ENCODE measurements at places on chromosomes 5 and 9. TPM values are rescaled to one million over a fixed set of nuclear protein-coding genes. Genes with fewer than 3 reads are reported as not detected.

Gene SPINK6
- not detected for polyA plus RNA-seq

Gene ORM2
- polyA plus RNA-seq, result not detected

GRCh38 chr5:23084815-23085214 is 231.7 kb upstream of the CDH12 start:
- DNase-seq, result no peak

- DNase-seq, result no peak
These were observed 24.5 kb downstream of the CDC42SE2 start for GRCh38 chr5:131288328-131288727.

DNA sequence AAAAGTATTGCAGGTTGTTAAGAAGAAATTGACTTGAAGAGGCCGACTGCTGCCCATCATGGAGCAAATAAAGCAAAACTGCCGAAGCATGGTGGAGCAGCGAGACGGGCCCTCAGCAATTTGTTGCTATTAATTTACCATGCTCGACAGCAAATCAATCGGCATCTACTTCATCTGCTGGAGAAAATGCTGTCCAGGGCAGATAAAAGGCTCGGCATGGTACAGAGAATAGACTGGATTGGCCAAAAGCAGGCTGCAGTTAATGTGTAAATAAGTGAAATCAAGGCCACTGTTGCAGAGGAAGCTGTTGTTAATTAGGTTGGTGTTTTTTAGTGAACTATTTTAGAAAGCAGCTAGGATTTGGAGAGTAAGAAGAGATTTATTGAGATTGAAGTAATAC is 8.3 kb downstream of the TLE4 start:
- no peak for DNase-seq

GRCh38 chr9:21890696-21891095 is 88.3 kb downstream of the MTAP start:
- no peak for DNase-seq

DNA sequence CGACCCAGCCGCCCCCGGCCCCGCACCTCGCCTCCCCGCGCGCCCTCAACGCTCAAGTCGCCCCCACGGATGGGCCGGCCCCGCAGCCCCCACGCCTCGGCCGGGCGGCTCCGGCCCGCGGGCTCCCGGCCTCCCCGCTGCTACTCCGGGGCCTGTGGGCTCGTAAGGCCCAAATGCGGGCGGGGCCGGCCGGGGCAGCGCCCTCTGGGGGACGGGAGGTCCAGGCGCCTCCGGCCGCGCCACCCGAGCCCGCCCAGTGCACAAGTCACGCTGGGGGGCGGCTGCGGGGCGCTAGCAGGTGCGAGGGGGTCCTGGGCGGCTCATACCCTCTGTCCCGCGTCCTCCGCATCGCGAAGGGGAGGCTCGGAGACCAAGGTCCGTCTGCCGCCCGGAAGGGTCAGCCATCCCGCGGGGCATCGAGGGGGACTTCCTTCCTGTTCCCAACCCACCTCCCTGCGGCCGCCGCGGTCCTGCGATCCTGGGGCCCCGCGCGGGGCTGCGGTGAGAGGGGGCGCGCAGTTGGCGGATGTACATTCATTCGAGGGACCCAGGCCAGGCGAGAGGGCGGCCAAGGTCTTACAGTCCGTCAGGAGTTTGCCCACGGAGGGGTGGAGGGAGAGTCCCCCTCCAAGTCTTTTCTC is at the start of gene CIZ1:
Gene CIZ1, minus strand, starts transcription at position 167 of the 641 bp plus-strand sequence. CDS start 715 bp downstream, outside the sequence.
- peak; percentile 69 for DNase-seq

- no peak for DNase-seq
These were observed 724 bp downstream of the TCERG1 start for GRCh38 chr5:146447734-146448380.

DNA sequence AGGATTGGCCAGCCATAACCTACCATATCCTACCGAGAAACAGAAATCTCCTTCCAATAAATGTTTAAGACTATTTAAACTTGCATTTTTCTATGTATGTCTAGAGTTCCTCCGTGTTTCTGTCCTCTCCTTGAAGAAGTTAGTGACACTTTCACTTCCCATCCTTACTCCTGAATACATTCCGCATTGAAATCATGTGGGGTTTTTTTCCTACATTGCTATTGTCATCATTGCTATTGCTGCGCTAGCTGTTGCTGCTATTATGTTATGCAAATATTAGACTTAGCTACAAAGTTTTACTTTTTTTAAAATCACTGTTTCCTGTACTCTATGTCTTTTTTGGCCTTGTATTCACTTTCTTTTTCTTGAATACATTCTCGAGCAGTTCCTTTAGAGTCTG is 83.3 kb upstream of the NEK6 start:
- no peak for DNase-seq

DNA sequence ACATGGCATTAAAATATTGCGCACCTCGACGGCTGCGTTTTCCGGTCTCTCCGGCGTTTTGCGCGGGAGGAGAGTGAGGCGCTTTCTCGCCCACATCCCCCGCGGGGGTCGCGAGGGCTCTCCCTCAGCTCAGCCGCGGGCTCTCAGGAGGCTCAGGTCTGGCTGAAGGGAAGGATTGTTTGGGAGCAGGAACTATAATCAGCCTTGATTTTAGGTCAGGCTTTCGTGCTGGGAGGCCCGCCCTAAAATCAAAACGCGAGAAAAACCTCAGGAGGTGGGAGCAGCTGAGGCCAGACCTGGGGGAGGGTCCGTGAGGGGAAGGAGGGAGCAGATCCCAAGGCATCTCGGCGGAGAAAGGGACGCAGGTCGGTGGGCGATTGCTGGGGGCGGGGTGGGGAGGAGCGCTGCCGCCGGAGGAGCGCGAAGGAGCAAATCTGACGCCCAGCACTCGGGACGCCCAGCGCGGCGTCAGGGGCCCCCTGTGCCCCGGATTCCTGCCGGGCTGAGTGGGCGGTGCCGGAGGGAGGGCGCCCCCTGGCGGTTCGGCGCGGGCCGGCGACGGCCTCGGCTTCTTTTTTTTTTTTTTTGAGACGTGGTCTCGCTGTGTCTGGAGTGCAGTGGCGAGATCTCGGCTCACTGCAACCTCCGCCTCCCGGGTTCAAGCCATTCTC is 18.7 kb upstream of the RNF130 start:
- DNase-seq, result peak; percentile 82

- DNase-seq, result no peak
These were observed 178.1 kb upstream of the COX7C start for GRCh38 chr5:86439593-86440110.

GRCh38 chr5:160133918-160134304 is 14.7 kb upstream of the PWWP2A start:
- no peak for DNase-seq

Gene FOXD4L6
- polyA plus RNA-seq, result not detected

- DNase-seq, result no peak
These were observed 51.9 kb downstream of the NEURL1B start for GRCh38 chr5:172692981-172693380.

Gene ANKRD20A1
- polyA plus RNA-seq, result not detected

GRCh38 chr9:81374459-81375186 is 314.7 kb downstream of the TLE1 start:
- DNase-seq, result no peak

Gene ARID3C
- polyA plus RNA-seq, result not detected

Gene BSPRY
- 0.24 TPM for polyA plus RNA-seq

DNA sequence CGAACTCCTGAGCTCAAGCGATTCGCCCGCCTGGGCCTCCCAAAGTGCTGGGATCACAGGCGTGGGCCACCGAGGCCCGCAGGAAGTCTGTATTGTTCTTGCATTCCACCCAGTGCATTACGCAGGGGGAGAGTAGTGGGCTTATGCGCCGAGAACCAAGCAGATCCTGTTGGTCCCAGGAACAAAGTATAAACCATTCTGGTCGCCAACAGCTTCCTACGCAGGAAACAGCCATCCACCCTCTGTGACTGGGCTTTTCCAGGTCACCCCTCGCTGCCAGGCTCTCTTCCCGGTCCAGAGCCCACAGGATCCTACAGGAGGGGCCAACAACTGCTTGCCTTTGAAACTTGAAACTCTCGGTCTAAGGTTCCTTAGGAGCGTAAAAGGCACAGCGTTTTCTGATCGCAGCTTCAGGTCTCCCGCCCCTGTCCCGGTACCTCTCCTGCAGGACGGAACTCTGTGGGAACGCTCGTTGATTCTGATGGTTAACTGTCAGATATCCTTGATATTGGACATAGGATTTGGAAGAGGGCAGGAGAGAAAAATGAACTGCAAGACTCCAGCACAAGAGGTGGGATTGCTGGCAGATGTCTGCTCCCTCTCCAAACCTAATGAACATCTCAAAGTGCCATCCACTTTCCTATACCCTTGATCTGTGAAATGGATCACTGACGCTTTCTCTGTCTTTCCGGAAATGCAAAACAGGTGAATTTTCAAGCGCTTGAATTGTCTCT is 4.2 kb upstream of the ANXA2R start:
- DNase-seq, result no peak

GRCh38 chr9:109383947-109384346 is 63.1 kb upstream of the EPB41L4B start:
- no peak for DNase-seq

Gene IRX1
- not detected for polyA plus RNA-seq

GRCh38 chr9:131001990-131002389 is 7.0 kb upstream of the LAMC3 start:
- DNase-seq, result no peak

- DNase-seq, result no peak
These were observed 1.9 kb upstream of the DMRT2 start for GRCh38 chr9:1048231-1048619.

Gene CDKN2A
- polyA plus RNA-seq, result 5.4 TPM

DNA sequence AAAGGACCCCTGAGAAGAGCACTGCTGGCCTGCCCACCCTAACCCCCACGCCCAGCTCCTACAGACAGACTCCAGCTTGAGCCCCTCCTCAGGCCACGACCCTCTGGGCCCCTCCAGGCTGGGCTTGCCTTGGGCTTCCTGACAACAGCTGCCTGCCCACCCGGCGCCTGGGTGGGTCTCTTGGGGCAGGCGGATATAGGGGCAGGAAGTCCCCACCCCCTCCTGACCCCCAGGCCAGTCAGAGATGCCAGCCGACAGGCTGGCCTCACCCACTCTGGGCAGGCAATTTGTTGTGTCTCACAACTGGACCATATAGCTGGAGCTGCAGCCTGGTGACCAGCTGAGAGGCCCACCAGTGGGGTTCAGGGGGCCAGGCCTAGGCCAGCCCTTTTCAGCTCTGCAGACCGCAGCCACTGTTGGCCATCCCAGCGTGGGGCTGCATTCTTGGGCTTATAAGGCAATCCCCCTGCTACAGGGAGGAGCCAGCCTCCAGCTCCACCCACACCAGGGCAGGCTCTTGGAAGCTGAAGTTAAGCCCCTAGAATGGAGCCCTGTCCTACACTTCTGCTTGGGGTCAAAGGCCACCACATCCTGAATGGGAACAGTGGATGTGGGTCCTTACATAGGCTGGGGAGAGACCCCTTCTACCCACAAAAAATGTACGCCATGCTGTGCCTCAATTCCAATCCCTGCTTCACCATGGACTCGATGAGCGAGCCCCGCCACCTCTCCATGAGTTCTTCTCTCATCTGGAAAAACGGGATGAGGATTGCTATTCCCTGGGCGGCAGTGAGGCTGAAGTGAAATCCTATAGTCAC is 2.0 kb downstream of the PDLIM7 start:
- DNase-seq, result no peak
